ENCODE measurements at places on chromosomes 12 and 14. TPM values are rescaled to one million over a fixed set of nuclear protein-coding genes. Genes with fewer than 3 reads are reported as not detected.

- no peaks in the 10 kb centered on the region for H3K36me3 ChIP-seq
- H3K27me3 ChIP-seq, result no peaks in the 10 kb centered on the region
- H3K27ac ChIP-seq, result no peak overlapping the region
- H3K4me3 ChIP-seq, result no peak overlapping the region
Measured at GRCh38 chr12:104752016-104752415, 206.1 kb downstream of the SLC41A2 start.

DNA sequence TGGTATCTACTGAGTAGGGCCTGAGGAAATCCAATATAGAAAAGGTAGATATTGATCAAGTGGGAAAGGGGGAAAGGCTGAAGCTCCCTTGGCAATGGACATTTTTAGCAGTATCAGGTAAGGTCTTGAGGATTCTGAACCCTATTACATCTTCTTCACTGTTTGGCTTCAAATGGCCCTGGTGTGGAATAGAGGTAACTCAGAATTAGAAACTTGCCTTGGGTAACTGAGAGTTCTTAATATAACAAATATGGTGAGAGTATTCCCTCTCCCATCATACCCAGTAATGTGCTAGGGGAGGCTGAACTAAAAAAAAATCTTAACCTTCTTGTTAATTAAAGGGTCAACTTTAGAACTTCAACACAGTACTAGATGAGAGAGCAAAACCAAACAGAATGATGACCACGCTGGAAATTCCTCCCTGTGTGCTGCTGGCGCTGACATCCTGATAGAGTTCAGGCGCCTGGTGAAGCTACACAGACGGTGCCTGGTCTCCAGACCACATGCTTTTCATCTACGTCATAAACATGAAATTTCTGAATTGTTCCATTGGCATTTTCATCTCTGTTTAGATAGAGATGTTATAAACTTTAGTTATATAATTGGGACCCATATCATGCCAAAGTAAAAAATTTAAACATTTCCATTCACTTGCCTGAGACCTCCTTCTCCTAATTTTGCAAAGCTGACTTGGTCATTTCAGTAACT is 128.3 kb downstream of the AKAP6 start:
- H3K27me3 ChIP-seq, result no peaks in the 10 kb centered on the region
- H3K36me3 ChIP-seq, result no peaks in the 10 kb centered on the region
- H3K27ac ChIP-seq, result peak overlapping the region; percentile 79
- DNase-seq, result no peak

DNA sequence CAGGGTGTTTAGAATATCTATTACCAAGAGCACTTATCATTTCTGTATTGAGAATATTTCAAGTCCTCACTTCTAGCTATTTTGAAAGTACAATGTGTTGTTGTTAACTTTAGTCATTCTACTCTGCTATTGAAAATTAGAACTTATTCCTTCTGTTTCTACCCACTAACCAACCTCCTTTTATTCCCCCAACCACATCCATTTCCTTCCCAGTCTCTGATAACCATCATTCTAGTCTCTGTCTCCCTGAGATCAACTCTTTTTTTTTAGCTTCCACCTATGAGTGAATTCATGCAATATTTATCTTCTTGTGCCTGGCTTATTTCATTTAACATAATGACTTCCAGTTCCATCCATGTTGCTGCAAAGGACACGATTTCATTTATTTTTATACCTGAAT is 290.6 kb upstream of the OR4E1 start:
- DNase-seq, result no peak
- no peak overlapping the region for H3K27ac ChIP-seq
- H3K36me3 ChIP-seq, result no peaks in the 10 kb centered on the region
- no peaks in the 10 kb centered on the region for H3K4me1 ChIP-seq
- no peak overlapping the region for H3K4me3 ChIP-seq

DNA sequence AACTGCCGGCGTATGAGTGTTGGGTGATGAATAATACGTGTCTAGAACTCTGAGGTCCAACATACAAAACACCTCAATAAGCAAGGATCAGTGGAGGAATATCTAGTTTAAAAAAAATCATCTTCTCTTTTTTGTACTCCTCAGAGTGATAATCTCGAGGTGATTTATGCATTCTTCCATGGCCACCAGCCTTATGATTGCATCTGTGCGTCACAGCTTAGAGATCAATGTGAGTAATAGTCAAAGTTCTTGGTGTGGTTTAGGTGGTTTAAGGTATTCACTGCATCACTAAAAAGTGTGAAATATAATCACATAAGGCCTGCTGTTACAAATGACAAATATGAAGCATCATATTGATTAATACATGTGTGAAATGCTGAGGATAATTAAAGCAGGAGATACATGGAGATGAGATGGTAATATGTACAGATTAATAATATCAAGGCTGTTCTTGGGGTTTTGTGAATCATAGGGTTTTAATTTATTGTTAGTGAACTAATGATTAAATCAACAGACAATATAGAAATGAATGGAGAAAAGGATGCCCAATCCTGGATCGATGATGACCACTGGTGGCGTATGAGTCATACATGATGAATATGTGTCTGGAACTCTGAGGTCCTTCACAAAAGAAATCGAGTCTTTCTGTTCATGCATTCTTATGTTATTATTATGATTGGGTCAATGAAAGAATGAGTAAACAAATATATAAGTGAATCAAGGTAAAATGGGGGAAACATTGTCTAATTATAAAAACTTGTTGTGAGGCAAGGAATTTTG is 68.8 kb upstream of the RTL1 start:
- no peak for DNase-seq
- H3K4me3 ChIP-seq, result no peak overlapping the region
- no peaks in the 10 kb centered on the region for H3K27me3 ChIP-seq
- no peaks in the 10 kb centered on the region for H3K36me3 ChIP-seq

GRCh38 chr12:4825011-4825858 is 84.5 kb upstream of the KCNA1 start:
- H3K4me3 ChIP-seq, result no peak overlapping the region
- no peak for DNase-seq
- H3K4me1 ChIP-seq, result peaks cover 20% of the 10 kb centered on the region
- H3K27me3 ChIP-seq, result no peaks in the 10 kb centered on the region
- H3K27ac ChIP-seq, result no peak overlapping the region
- no peaks in the 10 kb centered on the region for H3K36me3 ChIP-seq

- no peaks in the 10 kb centered on the region for H3K4me1 ChIP-seq
- H3K36me3 ChIP-seq, result no peaks in the 10 kb centered on the region
- H3K27ac ChIP-seq, result no peak overlapping the region
- no peak overlapping the region for H3K4me3 ChIP-seq
Measured at GRCh38 chr12:34287437-34287836, 265.1 kb downstream of the ALG10 start.

DNA sequence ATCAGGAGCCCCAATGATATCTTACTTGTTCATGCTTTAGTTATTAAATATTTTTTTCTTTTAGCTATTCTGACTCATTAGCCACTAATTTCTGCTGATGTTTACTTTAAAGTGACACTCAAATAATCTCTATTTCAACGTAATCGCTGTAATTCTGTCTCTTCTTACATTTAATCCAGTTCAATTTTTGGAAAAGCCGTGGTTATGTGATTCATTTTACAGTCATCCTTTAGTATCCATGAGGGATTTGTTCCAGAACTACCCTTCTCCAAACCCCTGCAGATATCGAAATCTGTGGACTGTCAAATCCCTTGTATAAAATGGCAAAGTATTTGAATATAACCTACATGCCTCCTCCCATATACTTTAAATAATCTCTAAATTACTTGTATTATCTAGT is 1103.4 kb downstream of the LRFN5 start:
- no peaks in the 10 kb centered on the region for H3K27me3 ChIP-seq
- H3K27ac ChIP-seq, result no peak overlapping the region
- no peak for DNase-seq
- no peak overlapping the region for H3K4me3 ChIP-seq
- no peaks in the 10 kb centered on the region for H3K36me3 ChIP-seq

DNA sequence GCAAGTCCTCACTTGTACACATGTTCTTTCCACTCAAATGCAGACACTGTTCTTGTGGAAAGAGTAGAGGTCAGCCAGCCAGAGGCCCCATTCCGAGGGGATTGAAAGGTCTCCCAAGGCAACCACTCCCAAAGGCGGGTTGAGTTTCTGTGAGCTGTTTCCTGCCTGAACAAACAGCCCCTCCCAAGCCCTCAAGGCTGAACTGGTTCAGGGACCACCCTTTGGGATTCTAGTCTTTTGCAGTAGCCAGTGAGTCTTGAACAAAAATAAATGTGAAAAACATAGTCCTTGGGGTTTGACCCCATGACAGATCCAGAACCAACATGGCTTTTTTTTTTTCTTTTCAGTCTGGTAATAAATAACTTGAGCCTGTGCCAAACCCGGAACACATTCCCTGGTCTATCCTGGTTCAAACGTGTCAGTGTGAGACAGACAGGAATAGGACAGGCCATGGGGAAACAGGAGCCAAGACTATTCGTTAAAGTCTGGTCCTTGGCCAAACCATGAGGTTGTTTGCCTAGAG is 17.6 kb upstream of the STK38L start:
- H3K4me3 ChIP-seq, result no peak overlapping the region
- DNase-seq, result no peak
- H3K36me3 ChIP-seq, result no peaks in the 10 kb centered on the region
- H3K27me3 ChIP-seq, result no peaks in the 10 kb centered on the region
- H3K4me1 ChIP-seq, result peaks cover 7% of the 10 kb centered on the region
- H3K27ac ChIP-seq, result no peak overlapping the region

DNA sequence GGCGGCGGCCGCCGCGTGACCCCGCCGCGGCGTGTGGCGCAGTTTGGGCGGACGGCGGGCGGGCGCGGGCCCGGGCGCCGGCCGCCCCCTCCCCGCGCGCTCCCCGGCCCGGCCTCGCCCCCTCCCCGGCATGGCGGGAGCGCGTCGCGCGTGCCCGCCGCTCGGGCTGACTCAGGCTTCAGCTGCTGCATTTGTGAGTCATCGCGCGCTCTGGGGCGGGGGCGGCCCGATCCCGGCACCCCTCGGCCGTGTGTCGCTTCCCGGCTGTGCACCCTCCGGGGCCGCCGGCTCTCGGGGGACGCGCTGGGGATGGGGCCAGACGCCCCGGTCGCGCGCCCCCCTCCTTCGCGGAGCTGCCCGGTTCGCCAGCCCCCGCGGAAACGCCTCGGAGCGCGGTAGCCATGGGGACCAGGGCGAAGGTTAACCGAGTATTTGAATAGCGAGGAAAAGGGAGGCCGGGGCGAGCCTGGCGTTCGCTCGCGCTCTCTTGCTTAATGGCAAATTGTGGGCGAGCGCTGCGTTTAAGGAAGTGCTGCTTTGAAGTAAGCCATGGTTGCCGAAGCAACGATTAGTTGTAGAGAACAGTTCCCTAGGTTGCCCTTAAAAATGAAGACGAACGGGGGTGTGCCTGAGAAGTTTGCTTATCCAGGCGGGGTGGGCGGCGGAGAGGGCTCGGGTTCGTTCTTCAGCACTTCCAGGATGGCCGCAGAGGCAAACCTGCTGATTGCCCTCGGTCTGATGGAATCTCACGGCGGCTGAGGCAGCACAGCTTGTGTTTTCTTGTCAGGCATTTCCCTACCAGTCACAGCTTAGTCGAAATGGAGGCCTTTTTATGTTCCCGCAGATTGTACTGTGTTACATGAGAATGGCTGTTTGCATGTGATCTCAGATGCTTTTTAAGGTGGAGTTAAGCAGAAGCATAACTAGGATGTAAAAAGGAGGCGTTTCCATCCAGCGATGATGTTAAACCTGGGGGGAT is 896 bp downstream of the EIF5 start:
- peaks cover 44% of the 10 kb centered on the region for H3K36me3 ChIP-seq
- H3K27me3 ChIP-seq, result no peaks in the 10 kb centered on the region
- peak overlapping the region; percentile 100 for H3K27ac ChIP-seq
- H3K4me3 ChIP-seq, result peak overlapping the region; percentile 89

DNA sequence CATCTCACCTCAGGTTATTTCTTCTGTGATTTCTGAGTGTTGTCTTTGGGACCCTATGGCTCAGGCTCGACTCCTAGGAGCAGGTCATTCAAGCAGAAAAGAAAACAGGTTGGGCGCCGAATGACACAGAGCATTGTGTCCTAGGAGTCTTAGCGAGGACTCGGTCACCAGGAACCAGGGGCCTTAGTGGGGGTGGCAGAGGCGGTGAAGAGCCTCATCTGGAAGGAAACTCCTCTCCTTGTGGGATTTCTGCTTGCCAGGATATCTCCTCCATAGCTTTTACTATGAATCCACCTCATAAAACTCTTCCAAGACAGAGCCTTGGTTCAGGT is 630 bp downstream of the PLEKHH1 start:
- H3K36me3 ChIP-seq, result no peaks in the 10 kb centered on the region
- peak overlapping the region; percentile 67 for H3K27ac ChIP-seq
- no peak for DNase-seq
- peaks cover 15% of the 10 kb centered on the region for H3K4me1 ChIP-seq
- no peaks in the 10 kb centered on the region for H3K27me3 ChIP-seq

DNA sequence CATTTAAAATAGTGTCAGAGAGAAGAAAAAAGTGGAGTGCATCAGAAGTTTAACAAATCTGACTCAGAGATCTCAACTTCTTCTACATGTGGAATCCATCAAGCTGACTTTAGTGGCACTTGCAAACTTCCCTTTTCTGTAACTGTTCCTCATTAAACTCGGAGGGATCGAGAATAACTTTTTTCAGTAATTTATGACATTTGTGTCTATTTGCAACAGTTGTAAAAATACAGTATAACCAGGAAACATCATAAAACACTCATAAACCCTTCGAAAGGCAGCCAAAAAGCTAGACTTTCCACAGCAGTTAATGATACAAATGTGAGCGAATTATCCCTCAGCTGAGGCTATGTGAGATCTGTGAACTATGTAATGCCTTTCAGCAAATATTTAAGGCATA is 1936.8 kb upstream of the SEL1L start:
- no peaks in the 10 kb centered on the region for H3K36me3 ChIP-seq
- no peaks in the 10 kb centered on the region for H3K27me3 ChIP-seq
- no peaks in the 10 kb centered on the region for H3K4me1 ChIP-seq
- no peak overlapping the region for H3K4me3 ChIP-seq
- no peak for DNase-seq
- H3K27ac ChIP-seq, result no peak overlapping the region

GRCh38 chr12:88062474-88062873 is 33.3 kb upstream of the C12orf50 start:
- no peak overlapping the region for H3K27ac ChIP-seq
- no peak for DNase-seq
- peaks cover 16% of the 10 kb centered on the region for H3K36me3 ChIP-seq

- no peaks in the 10 kb centered on the region for H3K4me1 ChIP-seq
- H3K27ac ChIP-seq, result no peak overlapping the region
- H3K36me3 ChIP-seq, result no peaks in the 10 kb centered on the region
- DNase-seq, result no peak
- no peaks in the 10 kb centered on the region for H3K27me3 ChIP-seq
Measured at GRCh38 chr12:43580601-43581000, 28.6 kb upstream of the ADAMTS20 start.

- H3K36me3 ChIP-seq, result no peaks in the 10 kb centered on the region
- H3K27ac ChIP-seq, result peak overlapping the region; percentile 61
- DNase-seq, result no peak
- H3K27me3 ChIP-seq, result no peaks in the 10 kb centered on the region
Measured at GRCh38 chr12:108711489-108712164, 19.7 kb downstream of the CORO1C start.

Gene SRRM4
- not detected for total RNA-seq

Gene FGF6
- not detected for total RNA-seq

Gene CD69
- 0.65 TPM for total RNA-seq

Gene AKAP6
- 35.3 TPM for total RNA-seq

Gene CHGA
- total RNA-seq, result 1.2 TPM

Measured in esophagus muscularis mucosa (tissue), 4 donors.